ENCODE measurements at places on chromosomes 1 and 21. TPM values are rescaled to one million over a fixed set of nuclear protein-coding genes. Genes with fewer than 3 reads are reported as not detected.

LDLRAD1 gene
- not detected for polyA plus RNA-seq

- no peak for DNase-seq
Observed at GRCh38 chr1:18946550-18947381, 9.7 kb downstream of the IFFO2 start.

RNU1-2 gene
- not detected for polyA plus RNA-seq

GRCh38 chr1:226337276-226337875, 28.4 kb upstream of the LIN9 start:
- no peak for DNase-seq

DNA sequence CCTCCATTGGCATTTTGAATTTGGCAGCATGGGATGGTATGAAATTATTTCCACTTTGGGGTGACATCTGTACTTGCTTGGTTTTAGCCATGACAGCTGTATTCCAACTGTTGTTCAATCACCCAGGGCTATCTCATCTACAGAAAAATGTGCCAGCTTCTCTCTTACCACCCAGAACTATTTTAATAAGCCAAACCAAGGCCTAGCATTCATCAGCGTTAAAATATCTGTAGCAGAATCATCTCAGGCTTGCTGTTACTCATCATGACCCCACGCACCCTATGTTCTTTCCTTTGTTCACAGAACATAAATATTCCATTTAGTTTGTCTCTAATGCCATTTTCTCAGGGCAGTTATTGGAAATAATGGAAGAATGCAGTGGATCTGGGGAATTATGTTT, 49.8 kb downstream of the GIPC2 start:
- no peak for DNase-seq

RFX5 gene
- 46.8 TPM for polyA plus RNA-seq

- no peak for DNase-seq
Observed at GRCh38 chr1:202411422-202411821, 62.9 kb downstream of the PPP1R12B start.

MAP3K21 gene
- polyA plus RNA-seq, result 20.7 TPM

PADI4 gene
- polyA plus RNA-seq, result 1.3 TPM

DNA sequence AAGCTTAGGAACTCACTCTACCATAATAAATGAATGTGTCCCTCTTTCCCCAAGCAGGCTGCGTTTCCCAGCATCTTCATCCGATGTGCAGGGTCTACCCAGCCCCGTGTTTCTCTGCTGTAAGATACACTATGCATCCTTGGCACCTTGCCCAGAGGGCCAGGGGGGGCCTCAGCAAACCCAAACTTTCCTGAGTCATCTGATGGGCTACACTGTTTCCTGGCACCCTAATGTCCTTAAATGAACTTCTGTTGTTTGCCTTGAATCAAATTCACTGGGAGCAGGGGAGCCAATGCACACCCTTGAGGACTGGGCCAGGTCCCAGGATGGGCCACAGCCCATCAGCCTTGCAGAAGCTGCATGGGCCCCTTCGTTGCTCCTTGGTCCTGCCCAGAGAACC, 145.5 kb downstream of the IGSF21 start:
- no peak for DNase-seq

TMEM125 gene
- 14.9 TPM for polyA plus RNA-seq

DNA sequence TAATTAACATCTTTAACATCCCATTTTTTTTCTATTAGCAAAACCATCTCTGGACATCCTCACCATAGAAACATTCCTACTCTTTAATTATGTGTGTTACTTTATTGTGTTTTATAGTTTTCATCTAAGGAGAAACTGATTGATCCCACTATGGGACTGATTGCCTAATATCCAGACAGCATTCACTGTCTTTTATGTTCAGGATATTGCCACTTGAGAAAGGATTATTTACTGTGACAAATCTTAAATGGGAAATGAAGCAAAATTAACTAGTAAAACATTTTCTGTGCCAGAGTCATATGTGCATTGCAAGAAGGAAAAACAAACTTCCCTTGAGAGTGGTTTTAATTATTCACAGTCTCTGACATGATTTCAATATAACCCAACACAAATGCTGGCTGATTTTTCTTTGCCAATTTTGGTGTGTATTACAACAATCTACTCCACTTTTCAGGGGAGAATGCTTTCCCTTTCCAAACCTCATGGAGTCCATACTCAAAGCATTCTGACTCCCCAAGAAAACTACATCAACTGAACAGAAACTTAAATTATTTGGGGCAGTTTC, 15.8 kb upstream of the RGS13 start:
- DNase-seq, result no peak

GRCh38 chr1:55059302-55060132, 20.2 kb downstream of the PCSK9 start:
- no peak for DNase-seq

INKA2 gene
- 4.6 TPM for polyA plus RNA-seq

GPR89A gene
- 49.2 TPM for polyA plus RNA-seq

ZFP69 gene
- 9.8 TPM for polyA plus RNA-seq

FMO2 gene
- 1.9 TPM for polyA plus RNA-seq
